ENCODE measurements at places on chromosomes 5 and 9.
A peak's percentile ranks its signal among the peaks of the same experiment; 100 is the strongest.

DNA sequence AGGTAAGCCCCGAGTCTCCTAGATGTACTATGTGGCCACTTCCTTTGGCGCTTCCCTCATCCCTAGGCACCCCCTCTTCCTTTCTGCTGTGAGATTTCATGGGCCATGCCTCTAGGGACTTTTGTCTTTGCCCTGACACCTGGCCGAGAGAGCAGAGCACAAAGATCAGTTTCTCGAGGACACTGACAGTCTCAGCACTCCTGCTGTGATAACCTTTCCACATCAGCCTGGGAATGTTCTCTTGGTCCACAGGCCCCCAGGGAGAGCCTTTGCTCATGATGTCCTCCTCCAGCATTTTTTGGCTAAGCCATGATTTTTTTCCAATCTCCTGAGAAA, 127.0 kb upstream of the CPEB4 start:
- DNase-seq = no peak

- no peak for DNase-seq
These were observed 6.7 kb upstream of the CDH6 start for GRCh38 chr5:31186672-31187267.

- DNase-seq = peak; percentile 68
These were observed 8.0 kb downstream of the NTNG2 start for GRCh38 chr9:132169672-132170392.

- no peak for DNase-seq
These were observed 25.2 kb upstream of the ENTREP1 start for GRCh38 chr9:69299826-69300225.

DNA sequence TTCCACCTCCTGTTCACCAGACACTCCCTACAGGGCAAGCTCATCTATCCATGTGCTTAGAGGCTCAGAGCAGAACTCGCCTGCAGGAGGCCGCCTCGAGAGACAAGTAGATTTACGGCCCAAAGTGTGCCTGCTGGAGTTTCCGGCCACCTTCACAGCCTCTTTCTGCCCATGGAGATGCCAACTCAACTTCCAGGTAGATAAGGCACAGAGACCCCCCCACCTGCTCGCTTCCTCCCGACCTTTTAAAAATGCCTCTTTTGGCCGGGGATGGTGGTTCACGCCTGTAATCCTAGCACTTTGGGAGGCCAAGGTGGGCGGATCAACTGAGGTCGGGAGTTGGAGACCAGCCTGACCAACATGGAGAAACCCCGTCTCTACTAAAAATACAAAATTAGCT, 46.6 kb downstream of the EXD3 start:
- no peak for DNase-seq

GRCh38 chr9:101684665-101685064, 53.8 kb downstream of the GRIN3A start:
- no peak for DNase-seq

DNA sequence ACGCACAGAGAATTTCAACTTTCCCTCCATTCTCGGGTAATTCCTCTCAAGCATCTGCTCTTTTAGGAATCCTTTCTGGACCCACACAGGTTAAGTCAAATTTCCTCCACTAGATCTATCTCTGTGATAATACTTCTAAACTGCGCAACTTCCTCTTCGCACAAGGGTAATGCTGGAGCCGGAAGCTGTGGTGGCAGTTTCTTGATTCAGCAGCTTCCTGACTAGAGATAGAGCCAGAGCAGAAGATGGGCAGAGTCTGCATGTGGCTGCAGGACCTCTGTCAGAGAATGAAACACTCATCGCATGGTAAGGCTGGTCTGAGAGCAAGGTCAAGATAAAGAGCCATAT, 11.1 kb upstream of the CDC42SE2 start:
- peak; percentile 36 for DNase-seq

DNA sequence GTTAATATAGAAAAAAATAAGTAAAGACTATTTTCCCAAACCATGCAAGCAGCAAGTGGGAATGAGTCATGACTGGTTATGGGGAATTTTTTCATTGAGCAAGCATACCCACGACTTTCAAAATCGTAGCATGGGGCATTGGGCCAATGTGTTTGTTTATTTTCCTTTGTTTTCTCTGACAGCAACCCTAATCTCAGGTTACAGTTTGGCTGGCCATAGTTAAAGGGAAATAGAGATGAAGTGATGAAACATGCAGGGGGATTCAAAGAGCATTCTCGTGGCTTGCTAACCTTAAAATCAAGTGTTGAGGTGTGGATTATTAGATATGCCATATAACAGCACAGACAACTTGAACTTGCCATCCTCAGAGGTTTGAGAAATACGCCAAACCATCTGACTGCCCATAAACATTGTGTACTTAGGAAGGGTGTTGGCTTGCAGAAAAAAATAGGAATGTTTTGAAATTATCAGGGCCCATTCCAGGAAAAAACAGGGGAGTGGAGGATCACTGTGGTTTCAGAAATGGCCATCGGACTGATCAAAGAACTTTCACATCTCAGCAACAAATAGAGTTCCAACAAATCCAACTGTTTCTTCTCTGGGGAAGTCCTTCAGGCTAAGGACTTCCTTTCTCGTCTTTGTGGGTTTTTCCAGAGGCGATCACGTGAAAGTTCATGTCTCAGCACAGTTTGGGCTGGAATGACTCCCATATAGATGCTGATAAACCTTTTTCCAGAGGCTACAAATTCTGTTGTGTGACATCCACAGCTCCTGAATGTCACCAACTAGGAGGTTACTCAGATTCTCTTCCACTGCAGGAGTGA, 259.1 kb downstream of the SYK start:
- DNase-seq = no peak

- DNase-seq = no peak
These were observed 49.8 kb downstream of the PRRT1B start for GRCh38 chr9:131594906-131595665.

GRCh38 chr5:118006219-118006618, 982.1 kb downstream of the DTWD2 start:
- DNase-seq = no peak

GRCh38 chr9:117763314-117763713, 59.1 kb downstream of the TLR4 start:
- DNase-seq = no peak

DNA sequence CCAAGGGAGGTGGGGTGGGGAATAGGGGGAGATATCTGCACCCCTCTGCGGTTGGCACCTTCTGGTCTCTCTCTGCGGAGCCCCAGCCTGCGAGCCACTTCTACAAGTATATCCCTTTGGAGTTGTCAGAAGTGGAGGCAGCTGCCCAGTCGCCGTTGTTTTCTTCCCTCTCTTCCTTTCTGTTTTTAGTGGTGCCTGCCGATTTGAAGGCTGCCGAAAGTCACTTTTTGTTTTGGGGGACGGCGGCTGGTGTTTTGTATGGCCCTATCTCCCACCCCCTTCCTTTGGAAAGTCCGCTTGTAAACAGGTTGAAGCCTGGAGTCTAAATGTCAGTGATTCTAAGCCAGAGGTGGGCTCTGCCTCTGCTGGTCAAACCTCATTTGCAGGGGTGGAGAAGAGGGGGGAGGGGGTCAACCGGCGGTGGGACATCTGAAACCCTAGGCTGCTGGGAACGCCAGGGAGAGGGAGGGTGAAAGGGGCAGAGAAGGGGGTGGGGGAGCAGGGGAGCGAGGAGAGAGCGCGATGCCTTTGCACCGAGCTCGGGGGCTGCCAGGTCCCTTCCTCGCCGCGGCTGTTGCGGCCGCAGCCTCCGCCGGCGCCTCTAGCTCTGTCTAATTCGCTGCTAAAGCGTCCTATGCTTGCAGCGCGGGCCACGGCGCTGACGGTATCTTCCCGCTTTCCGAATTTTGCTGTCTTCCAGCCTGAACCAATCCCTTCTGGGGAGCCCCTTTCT, at the start of gene FGF10:
Gene FGF10 (minus strand): TSS at position 331 of the 733 bp plus-strand sequence. CDS start 738 bp downstream, outside the sequence.
- no peak for DNase-seq

DNA sequence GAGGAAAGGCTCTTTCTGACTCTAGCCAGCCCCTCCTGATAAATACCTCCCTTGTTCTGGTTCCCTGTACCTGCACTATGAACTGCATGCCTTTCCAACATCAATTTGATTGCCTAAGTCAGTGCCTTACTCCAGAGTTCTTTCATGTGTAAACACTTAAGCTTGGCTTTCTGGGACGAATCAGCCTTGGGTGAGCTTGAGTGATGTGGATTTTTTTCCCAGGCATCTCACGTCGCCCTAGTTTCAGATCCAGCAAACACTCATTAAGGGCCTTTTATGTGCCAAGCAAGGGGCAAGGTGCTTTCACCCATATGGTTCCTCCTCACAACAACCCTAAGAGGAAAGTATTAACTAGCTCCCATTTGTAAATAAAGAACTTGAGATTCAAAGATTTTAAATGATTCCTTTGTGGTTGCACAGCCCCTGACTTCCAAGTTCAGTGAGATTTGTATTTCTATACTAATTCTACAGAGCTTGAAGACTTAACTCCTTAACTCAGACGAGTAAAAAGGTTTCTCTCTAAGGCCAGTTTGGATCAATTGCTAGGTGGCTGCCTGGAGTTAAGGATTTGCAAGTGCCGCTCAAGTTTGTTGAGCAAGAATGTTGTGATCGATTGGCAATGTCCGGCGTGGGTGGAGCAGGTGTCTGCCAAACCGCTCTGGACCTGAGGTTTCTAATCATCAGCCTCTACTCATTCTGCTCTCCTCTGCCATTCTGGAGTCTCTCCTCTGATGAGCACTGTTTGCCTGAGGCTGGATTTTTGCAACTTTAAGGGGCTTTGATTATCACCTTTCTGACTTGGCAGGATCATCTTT, 20.2 kb upstream of the TJP2 start:
- DNase-seq = no peak
